ENCODE measurements at places on chromosomes 1 and 21.

DNA sequence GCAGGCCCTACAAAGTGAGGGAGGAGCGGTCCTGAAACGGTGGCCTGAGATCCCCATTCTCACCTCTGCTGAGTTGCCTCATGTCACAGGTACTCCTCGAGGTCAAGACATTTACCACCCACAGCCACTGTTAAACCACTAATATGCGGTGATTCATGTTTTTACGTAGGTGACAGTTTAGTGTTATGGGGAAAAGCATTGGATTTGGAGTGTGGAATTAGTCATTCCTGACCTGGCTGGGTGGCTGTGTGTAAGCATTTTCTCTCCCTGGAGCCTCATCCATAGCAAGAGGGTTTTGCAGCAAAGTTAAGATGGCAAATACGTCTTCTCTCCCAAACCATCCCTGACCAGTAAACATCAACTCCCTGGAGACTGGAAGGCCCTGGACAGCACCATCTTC is 57.8 kb upstream of the KCNJ6 start:
- DNase-seq: no peak

DNA sequence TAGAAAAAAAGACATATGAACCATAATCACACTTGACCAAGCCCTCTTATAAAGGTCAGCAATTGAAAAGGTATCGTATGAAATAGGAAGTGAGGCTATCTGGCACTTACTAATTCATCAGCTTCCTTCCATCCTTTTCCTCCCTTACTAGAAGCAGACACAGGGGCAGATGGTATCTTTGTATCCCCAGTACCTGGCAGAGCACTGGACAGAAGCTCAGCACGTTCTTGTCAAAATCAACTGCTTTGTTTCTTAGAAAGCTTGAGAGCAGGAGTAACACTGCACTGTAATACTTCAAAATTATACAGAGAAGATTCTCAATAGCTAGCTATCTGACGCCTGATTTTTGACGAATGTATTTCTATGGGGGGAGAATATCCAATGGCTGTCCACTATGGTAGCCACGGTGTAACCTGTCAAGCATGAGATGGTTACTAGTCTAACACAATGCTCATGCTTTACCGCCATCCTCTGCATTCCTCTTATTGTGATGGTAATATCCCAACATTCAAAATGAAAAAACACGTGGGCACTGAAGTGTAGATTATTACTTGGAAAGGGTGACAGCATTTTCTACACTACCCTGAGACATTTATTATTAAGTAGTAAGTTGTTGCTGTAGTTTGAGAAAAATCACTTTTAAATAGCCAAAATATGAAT is 175.6 kb downstream of the SIPA1L2 start:
- DNase-seq: no peak

DNA sequence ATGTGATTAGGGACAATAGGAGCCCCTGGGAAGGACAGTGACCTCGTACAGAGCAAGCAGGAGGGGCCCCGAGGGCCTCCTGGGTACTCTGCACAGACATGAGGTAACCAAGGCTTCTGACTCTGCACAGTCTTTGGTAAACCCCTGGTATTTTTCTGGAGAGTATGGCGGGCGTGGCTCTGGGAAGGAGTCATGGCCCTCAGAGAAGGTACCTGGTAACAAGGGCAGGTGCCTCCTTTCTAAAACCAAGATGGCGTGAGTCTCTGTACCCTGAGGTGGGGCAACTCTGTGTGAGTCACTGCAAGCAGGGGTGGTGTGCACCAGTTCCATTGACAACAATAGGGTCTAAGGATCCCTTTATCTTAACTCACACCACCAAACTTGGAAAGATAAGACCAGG is 39.9 kb upstream of the SLC19A1 start:
- no peak for DNase-seq

DNA sequence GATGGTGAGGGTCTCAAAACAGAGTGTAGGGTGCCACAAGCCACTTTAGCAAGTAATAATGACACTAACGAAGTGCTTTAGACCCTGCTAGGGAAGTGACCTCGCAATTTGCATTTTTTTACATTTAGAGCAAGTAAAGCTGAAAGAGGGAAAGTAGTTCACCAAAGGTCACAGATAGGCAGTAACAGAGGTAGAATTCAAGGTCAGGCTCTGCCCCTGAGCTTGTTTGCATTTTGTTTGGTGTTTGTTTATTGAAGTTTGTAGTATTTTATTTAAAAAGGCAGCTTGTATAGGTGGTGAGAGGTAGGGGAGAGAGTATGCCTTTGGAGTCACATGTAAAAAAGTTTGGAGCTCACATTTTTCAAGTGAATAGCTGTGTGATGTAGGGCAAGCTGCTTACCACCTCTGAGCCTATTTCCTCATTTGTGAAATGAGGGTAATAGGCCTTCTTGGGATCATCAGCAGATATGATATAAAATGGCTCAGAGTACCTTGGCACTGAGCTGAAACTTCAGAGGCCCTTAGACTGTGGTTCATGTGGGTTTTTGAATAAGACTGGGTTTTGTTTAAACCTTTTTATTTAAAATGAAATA is 142.5 kb downstream of the TRABD2B start:
- DNase-seq: no peak

DNA sequence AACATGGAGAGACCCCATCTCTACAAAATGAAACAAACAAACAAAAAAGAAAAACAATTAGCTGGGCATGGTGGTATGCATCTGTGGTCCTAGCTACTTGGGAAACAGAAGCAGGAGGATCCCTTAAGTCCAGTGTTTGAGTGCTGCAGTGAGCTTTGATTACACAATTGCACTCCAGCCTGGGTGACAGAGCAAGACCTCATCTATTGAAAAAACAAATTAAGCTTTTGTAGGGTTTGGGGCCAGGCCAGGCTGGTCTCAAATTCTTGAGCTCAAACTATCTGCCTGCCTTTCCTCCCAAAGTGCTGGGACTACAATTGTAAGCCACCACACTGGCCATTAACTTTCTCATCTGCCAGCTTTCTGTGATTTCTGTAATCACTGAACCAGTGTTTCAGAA is 27.2 kb downstream of the NIPAL3 start:
- DNase-seq: no peak

- no peak for DNase-seq
Observed at GRCh38 chr1:20558191-20558590, 5.8 kb downstream of the FAM43B start.

- DNase-seq: no peak
Observed at GRCh38 chr1:72915581-72915980, 633.2 kb upstream of the NEGR1 start.

- no peak for DNase-seq
Observed at GRCh38 chr1:183327434-183328290, 90.5 kb downstream of the NMNAT2 start.

GRCh38 chr1:174942547-174943255 is 57.0 kb upstream of the CACYBP start:
- no peak for DNase-seq

DNA sequence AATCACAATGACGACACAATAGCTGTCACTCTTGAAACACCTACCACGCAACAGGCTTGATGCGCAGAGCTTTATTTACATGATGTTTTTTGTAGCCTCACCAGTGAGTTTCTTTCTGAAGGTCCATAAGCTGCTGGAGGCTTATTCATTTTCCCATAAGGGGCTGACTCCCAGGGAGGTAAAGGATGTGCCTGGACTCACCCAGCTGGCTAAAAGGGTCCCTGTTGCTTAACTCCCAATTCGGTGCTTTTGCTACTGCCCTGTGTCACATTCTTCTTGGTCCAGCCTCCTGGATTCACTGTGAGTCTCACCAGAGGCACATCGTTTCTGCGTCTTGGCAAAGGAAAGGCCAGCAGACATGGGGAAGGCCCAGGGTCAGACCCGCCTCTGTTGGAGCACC is 44.6 kb upstream of the OLIG2 start:
- DNase-seq: no peak

- no peak for DNase-seq
Observed at GRCh38 chr1:231094421-231094820, 54.4 kb upstream of the FAM89A start.

- no peak for DNase-seq
Observed at GRCh38 chr1:117967477-117967876, 37.9 kb downstream of the WDR3 start.

- DNase-seq: no peak
Observed at GRCh38 chr1:163774401-163774945, 452.7 kb downstream of the NUF2 start.

- no peak for DNase-seq
Observed at GRCh38 chr21:14251336-14251735, 35.4 kb downstream of the RBM11 start.

DNA sequence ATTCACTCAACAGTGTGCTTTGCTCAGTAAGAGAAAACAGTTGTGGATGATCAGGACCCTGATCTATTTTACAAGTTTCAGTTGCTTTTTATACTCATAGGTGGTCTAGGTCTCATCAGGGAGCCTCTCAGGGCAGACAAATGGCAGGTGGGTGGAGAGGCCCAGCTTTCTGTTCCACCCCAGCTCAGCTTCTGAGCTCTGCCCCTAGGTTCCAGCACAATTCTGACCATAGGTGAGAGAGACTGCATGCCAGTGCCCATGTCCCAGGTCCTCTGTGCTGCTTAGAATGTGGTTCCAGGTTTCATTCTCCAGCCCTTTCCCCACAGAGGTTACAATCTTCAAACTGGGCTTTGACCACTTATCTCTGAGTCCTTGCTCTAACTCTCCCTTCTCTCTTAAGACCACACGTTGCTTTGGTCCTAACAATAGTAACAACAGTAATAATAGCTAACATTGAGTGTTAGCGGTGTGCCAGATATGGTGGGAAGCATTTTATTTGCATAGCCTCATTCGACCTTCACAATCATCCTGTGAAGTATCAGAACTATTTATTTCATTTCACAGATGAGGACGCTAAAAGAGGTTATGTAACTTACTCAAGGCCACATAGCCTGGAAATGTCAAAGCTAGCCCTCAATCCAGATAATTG is 19.6 kb upstream of the DUSP10 start:
- DNase-seq: no peak

DNA sequence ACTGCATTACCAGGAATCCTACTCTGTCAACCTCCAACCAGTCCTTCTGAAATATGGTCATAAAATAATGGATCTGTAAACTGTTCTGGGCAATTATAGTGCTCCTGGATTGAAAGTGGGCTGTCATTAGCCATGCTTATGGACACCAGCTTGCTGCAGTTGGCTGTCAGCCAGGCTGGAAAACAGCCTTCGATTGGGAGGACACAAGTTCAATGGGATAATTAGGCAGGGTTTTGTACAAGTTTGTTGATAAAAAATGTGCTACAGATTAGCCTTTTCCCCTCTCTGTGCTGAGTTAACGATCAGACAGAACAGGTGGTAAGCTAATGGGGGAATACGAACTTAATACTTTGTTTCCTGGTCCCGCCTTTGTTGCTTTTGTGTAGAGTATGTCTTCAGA is 413.9 kb downstream of the DUSP10 start:
- no peak for DNase-seq

DNA sequence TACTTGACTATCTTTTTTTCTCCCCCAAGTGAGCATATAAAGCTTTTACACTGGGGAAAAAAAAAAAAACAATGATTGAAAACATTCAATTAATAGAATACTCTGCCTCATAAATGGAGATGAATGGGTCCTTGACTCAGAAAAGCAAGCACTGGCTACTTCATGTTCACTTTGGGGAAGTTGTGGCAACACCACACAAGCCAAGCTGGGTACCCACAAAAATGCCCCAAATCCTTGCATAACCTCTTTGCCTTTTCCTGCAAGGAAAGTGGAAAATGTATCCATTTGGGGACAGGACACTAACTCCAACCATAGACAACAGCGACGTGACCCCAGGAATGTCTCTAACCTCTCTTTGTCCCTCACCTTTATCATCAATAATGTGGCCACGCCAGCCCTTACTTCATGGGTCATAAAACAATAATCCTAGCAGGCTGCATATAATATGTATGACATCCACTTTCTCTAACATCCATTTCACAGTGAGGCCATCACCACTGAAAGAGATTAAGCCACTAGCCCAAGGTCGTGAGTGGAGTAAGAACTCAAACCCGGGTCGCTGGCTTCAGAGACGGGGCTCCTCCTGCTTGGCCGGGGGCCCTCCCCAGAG is 2.3 kb downstream of the ECE1 start:
- no peak for DNase-seq

DNA sequence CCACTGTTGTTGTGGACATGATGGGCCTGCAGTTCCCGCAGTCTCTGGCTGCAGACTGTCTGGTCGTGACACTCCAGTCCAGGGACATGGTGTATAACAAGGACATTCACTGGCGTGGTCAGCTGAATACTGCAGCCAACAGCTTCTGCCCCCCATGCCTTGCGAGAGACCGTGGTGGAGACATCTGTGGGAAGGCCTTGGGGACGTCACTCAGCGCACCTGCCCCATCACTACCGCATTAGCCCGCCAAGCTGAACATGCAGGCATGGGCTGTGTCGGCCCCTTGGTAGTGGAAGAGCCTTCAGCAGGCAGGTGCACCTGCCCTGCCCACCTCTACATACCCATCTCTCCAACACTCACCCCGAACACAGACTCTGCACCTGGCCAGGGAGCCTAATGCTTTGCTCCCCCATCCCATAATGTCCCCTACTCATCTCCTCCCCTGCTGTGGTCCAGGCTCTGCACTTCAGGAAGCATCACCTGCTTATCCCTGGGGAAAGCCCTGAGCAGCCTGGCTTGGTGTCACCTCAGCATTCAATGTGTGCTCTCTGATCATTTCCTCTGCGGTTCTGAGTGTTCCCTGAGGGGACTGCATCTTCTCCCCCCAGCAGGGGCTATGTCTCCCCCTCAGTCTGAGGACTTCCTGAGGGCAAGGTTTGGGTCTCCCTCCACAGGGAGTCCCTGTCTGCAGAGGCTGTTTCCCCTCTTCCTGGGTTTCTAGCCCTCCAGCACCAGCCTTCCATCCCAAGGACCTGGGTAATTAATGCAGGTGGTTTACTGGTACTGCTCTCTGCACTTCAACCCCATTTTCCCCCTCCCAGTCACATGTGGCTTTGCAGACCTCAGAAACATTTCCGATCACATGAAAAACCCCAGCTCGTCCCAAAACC is 3.2 kb downstream of the PGLYRP4 start:
- DNase-seq: no peak

GRCh38 chr1:13543451-13544220 is 29.8 kb upstream of the LRRC38 start:
- DNase-seq: no peak

DNA sequence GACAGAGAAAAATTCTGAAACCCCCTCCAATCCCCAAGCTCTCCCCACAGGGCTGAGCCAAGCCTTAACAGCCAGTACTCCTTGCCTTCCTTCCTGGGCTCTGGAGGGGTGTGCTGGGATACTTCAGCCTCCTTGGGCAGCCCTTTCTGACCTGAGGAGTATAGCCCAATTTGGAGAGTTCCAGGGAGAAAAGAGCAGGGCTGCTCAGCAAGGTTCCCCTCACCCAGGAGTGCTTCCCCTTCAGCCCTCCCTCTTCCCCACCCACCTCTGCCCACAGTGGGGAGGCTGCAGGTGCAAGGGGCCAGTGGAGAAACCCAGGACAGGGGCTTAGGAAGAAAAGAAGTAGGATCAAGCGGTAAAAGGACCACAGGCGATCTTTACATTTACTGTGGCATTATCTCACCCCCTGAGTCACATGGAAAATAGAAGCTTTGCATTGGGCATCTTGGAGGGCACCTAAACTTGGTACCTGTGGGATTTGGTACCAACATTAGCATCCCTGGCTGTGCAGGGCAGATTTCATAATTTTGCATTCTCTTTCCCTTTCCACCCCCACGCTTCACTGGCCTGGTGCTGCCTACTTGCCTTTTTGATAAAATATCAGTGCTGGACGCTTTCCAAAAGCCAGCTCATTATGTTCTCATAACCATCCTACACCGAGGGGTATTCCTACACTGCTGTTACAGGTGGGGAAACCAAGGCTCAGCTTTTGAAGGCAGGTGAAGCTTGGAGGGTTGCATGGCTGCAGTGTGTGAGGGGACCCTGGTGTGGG is 2.8 kb upstream of the ADORA1 start:
- no peak for DNase-seq

GRCh38 chr1:34002810-34003209 is 138.9 kb downstream of the HMGB4 start:
- no peak for DNase-seq

- DNase-seq: no peak
Observed at GRCh38 chr1:96598416-96599168, 123.0 kb upstream of the PTBP2 start.

Measured in GOT3 (cell line).